ENCODE measurements at places on chromosomes 1 and 21. TPM values are rescaled to one million over a fixed set of nuclear protein-coding genes. Genes with fewer than 3 reads are reported as not detected.

Gene KIF26B
- total RNA-seq = 0.20 TPM

Gene FLG2
- total RNA-seq = not detected

Gene CLCNKB
- total RNA-seq = 1.7 TPM

Gene TIAM1
- 23.1 TPM for total RNA-seq

DNA sequence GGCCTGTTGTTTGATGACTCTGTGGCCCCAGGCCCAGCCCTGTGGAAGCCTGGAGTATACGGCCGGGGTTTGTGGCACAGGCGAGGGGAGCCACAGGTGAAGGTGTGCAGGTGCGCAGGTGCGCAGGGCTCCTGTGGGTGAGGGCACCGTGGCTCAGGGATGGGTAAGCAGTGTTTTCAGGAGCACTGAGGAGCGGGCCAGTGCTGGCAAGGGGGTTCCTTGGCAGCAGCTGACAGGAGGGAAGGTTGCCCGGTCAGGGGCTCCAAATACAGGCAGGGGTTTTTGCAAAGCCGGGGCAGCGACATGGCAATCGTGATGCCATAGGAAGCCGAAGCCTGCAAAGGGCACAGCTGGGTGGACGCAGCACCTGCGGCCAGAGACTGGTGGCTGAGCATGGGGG lies 20.7 kb downstream of the AGPAT3 start:
- no peaks in the 10 kb centered on the region for H3K36me3 ChIP-seq
- no peaks in the 10 kb centered on the region for H3K27me3 ChIP-seq
- H3K4me1 ChIP-seq = peaks cover 7% of the 10 kb centered on the region
- no peak overlapping the region for H3K4me3 ChIP-seq
- no peak overlapping the region for H3K27ac ChIP-seq
- no peak for DNase-seq

GRCh38 chr1:9593492-9594465 lies 5.1 kb downstream of the TMEM201 start:
- peaks cover 4% of the 10 kb centered on the region for H3K36me3 ChIP-seq
- H3K4me3 ChIP-seq = no peak overlapping the region
- DNase-seq = peak; percentile 93
- H3K27me3 ChIP-seq = no peaks in the 10 kb centered on the region
- peaks cover 5% of the 10 kb centered on the region for H3K4me1 ChIP-seq

- H3K4me3 ChIP-seq = no peak overlapping the region
- H3K4me1 ChIP-seq = no peaks in the 10 kb centered on the region
- H3K27me3 ChIP-seq = no peaks in the 10 kb centered on the region
- H3K36me3 ChIP-seq = no peaks in the 10 kb centered on the region
- H3K27ac ChIP-seq = no peak overlapping the region
These were observed 124.6 kb upstream of the ZNF648 start for GRCh38 chr1:182185842-182186756.

DNA sequence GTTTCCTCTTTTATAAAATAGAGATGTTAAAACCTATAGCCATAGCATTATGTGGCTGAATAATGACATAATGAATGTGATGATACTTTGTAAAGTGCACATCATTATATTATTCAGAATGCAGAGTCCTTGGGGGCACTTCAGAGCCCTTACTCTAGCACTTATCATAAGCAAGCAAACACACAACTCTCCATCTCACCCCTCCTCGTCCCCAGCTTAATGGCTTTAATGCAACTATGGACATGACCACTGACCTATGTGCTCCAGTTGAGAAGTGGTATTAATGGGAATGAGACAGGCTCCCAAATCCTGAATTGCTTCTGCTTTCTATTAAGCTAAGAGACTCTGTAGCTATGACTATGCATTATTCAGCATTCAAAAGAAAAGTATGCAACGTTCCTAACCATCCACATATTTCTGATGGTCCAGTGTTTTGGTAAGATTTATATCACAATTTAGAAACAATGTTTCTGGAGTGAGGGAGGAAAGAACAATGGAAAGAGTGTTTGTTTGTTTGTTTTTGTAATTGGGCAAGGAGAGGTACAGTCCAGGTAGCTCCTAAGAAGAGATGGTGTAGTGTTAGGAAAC lies 194.0 kb upstream of the PLXNA2 start:
- peaks cover 21% of the 10 kb centered on the region for H3K36me3 ChIP-seq
- no peak overlapping the region for H3K4me3 ChIP-seq
- no peaks in the 10 kb centered on the region for H3K27me3 ChIP-seq
- no peak for DNase-seq

GRCh38 chr21:27548486-27548885 lies 581.6 kb upstream of the ADAMTS5 start:
- H3K36me3 ChIP-seq = peaks cover 17% of the 10 kb centered on the region
- no peak overlapping the region for H3K27ac ChIP-seq
- no peak for DNase-seq

- DNase-seq = no peak
- peaks cover 3% of the 10 kb centered on the region for H3K36me3 ChIP-seq
- H3K27ac ChIP-seq = no peak overlapping the region
- no peaks in the 10 kb centered on the region for H3K27me3 ChIP-seq
These were observed 82.6 kb upstream of the PTGFR start for GRCh38 chr1:78408192-78408591.

- no peaks in the 10 kb centered on the region for H3K36me3 ChIP-seq
- H3K27ac ChIP-seq = no peak overlapping the region
- peak; percentile 55 for DNase-seq
- H3K4me1 ChIP-seq = no peaks in the 10 kb centered on the region
- H3K4me3 ChIP-seq = no peak overlapping the region
- H3K27me3 ChIP-seq = no peaks in the 10 kb centered on the region
These were observed 70.3 kb upstream of the CAMK1G start for GRCh38 chr1:209513226-209513625.
